CD4-positive, CD25-positive, alpha-beta regulatory T cell (primary cell): ENCODE measurements at places on chromosomes 4 and X.

DNA sequence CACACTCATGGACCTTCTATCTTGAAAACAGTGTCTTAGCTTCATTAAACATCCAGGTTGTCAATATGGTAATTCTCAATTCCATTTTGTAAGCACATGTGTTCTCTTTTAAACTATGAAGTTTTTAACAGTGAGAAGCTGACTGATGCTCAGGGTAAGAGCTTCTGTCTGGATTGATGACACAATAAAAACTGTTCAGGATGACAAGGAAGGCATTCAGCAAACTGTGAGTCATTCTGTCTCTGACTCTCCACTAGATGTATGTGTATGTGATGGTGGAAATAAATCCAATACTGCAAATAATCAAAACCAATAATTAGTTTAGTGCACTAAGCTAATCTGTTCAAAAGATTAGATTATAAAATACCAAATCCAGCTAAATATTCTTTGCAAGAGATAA, 115.3 kb upstream of the ARX start:
- no peak for DNase-seq

GRCh38 chr4:108263057-108263456, 94.3 kb upstream of the LEF1 start:
- DNase-seq = no peak

GRCh38 chr4:99815597-99816011, 1.0 kb upstream of the DAPP1 start:
- no peak for DNase-seq

GRCh38 chr4:153579872-153580271, 104.2 kb upstream of the TLR2 start:
- no peak for DNase-seq

GRCh38 chr4:26356081-26356501, 35.3 kb downstream of the RBPJ start:
- DNase-seq = no peak

- DNase-seq = no peak
These were observed 136.1 kb upstream of the WDFY3 start for GRCh38 chr4:85102606-85103005.

DNA sequence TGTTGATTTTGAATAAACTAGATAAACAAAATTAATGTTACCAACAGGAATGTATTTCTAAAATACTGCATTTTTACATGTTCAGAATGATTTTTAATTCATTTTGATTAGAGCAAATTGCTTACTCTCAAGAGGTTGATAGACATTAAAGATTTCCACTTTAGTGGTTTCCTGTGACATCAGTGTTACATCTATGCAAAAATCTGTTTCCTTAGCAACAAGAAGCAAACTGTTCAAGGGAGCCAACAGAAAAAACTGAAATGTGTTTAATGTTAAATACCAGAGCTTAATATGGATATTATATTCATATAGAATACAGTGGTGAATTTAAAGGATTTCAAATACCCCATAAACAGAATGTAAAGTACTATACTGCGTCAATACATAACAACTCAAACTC, 277.8 kb downstream of the GABRG1 start:
- no peak for DNase-seq

DNA sequence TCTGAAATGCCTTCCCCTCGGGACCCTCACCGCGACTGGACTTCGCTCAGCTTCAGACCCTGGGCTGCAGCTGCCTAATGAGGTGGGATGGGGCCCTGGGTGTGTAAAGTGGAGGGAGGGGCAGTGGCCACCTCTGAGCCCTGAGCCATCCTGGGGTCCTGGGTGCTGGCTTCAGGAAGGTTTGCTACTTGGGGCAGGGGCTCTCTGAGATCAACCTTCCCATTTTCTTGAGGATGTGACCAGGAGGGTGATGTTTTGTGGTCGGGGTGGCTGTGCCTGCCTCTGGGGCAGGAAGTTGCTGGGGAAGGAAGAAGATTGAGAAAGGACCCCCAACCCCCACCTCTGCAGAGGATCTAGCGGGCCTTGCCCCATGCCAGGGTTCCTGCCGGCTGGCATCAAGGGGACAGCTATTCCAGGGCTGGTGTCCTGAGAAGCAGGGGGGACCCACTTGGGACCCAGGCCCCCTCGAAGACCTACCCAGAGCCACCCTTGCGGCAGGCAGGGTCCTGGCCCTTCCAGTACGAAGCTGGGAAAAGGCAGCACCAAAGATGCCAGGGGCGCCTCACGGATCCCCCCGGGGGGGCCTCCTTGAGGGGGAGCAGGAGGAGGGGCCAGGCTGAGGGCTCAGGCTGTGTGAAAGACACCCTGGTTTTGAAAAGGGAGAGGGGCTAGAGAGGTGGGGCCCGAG, 6.5 kb downstream of the SH3BP2 start:
- DNase-seq = no peak

DNA sequence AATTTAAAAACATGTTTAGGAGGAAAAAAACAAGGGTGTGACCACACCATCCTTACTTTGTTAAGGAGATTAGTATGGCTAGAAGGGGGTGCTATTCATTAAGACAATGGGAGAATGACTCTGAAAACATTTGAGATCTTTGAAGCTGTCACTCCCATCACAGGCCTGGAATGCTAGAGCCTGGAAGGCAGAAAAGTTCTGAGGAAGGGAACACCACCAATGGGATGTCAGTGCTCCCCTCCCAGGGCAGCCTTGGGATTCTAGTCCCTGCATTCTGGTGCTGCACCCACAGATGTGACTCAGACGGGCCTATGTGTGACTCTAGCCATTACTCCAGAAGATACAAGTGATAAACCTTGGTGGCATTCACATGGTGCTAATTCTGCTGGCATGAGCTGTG, 162.2 kb upstream of the ANXA10 start:
- no peak for DNase-seq
